Chondrocyte (in vitro differentiated cells): ENCODE measurements at places on chromosomes 3 and 15.

- DNase-seq = no peak
These were observed 116.9 kb downstream of the EPHA6 start for GRCh38 chr3:96931119-96931862.

GRCh38 chr3:135458541-135459322, 506.8 kb upstream of the PPP2R3A start:
- DNase-seq = no peak

DNA sequence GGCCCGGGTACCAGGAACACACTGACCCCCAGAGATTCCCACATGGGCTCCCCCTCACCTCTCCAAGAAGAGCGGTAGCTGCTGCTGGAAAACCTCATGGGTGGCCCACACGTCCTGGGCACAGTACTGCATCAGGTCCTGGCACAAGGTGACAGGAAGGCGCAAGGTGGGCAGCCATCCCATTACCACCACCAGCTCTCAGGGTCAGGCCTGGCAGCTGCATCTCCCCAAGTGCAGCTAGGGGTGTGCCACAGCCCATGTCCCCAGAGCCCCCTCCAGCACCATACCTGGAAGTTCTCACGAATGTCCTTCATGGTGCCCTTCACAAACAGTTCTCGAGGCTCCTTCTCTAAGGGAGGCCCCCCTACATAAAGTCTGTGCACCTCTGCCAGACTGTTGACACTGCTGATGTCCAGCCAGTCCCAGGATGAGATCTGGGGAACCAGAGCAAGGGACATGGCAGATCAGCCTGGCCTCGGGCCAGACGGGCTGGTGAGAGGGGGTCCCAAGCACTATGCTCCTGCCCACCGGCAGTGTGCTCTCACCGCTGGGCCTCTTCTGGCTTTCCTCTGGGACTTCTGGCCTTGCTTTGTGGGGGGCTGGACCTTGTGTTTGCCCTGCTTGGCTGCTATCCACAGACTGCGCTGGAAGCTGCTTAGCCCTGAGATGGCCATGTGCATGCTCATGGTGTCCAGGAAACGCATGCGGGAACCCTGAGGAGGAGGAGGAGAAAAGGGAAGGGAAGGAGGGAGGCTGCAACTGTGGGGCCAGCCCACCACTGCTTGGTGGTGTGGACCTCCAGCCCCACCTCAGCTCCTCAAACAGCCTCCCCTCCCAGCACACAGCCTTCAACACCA, 6.0 kb downstream of the POLG start:
- no peak for DNase-seq

- DNase-seq = no peak
These were observed 715.3 kb downstream of the NR2F2 start for GRCh38 chr15:97045666-97046421.

- no peak for DNase-seq
These were observed 15.5 kb upstream of the TNFAIP8L3 start for GRCh38 chr15:51110171-51110570.

DNA sequence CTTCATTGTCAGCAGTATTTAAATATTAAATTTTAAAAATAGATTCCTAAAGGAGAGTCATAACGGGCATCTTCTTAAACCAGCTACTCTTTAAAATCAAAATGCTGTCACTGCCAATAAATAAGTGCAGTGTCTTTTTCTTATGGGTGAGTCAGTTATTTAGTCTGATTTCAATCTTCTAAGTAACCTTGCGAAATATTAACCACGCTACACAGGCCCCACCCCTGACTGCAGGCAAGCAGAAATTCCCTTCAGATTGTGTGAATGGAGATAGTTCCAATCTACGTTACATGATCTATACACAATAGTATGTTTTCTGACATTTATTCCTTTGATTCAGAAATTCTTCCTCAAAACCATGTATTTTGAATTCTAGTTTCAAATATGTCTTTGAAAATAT, 141.5 kb downstream of the GADL1 start:
- no peak for DNase-seq

DNA sequence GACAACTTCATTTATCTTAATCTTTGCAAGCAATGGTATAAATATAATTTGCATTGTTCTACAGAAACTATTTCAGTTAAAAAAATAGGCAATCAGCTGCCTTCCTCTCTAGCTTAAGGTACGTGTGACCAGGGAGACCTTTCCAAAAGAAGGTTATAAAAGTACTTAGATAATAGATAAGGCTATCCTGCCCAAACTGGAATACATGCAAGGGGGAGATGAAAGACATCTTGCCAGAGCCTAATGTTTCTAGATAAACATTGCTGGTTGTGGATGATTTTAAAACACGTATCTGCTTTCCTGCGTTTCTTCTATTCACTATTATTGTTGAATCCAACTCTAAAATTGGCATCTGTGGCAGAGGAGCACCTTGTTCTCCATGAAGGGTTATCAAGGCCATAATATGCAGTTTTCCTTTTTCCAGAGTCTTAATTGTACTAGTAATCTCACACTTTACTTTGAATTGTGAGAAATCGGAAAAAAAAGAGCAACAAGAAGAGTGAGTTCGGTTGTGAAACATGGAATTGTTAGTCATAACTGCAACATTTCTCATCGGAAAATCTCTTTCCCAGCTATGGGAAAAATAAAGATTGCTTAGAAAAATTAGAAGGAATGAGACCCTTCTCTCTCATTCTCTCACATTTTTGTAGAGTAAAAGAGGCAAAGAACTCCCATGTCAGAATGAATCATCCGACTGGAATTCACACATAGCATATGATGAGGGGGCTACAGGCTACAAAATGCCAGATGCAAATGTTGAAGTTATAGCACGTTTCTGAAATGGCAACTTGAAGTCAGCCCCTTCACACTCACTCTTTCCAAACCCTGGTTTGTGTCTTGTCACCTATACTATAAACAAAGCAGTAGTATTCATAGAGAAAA, 936.1 kb upstream of the NR2F2 start:
- no peak for DNase-seq

DNA sequence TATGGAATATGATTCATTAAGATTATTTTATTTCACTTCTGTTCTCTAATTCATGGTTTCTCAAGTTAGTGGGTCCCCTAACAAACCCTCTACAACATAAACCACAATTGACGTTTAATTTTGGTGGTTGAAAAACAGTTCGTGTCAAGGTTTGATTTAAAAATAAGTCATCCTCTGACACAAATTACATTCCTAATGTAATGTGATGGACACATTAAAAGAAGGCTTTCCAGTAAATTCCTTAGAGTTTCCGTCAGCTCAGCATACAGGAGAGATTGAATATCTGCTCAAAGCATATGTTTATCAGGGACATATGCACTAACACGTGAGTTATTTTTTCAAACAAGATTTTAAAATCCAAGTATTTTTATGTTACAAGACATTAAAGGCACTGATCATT, 626.5 kb upstream of the ADAMTS9 start:
- DNase-seq = no peak

DNA sequence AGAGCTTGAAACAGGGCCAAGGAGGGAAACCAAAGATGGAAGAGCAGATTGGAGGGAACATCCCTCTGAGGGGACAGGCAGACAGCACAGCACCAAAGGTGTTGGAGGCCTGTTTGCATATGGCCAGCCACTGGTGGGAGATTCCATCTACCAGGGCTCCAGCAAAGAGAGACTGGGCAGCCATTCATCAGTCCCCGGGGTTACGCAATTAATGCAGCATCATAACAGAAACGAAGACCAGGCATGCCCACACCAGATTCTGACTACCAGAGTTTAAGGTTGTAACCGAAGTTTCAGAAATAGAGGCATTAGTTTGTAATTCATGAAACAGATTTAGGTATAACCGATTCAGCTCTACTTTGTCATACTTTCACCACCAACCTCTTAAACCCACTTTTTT, 58.1 kb downstream of the COL8A1 start:
- no peak for DNase-seq

- no peak for DNase-seq
These were observed 50.2 kb downstream of the TGM4 start for GRCh38 chr3:44924457-44925084.

GRCh38 chr3:119069725-119070124, 35.1 kb upstream of the IGSF11 start:
- DNase-seq = no peak

DNA sequence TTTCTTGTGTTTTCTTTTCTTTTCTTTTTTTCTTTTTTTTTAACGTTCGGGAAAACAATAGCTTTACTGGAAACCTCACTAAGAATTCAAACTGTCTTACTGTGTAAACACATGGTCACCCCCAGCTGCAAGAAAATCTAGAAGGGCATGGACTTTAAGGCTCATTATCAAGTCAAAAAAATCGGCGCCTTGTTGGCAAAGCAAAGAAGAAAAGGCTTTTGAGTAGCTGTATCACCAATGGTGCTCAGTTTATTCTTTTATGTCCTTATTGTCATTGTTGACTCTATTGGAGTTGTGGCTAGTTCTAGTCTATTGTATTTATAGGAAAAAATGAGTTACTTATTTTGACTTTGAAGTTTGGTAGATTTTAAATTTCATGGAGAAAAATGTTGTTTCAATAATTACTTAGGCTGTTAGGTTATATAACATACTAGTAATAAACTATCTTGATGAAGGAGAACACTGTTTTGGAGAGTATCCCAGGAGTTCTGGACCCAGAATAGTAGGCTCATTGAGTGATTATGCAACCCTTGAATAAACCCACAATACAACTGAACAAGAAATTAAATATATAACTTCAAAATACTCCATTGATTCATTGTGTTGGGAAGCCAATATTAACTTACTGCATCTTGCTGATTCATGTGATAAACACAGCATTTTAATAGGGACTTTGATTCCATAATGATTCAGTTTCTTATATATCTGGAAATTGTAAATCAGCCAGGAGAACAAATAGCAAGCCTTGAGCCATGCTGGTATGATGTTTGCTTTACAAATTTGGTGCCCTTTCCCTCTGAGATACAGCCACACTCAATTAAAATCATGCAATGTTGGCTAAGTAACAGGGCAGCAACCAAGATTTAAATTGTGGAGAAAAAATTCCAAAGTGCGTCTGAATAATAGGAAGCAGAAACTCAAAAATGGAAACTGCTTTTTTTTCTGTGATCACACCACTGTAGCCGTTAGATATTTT, 27.8 kb upstream of the GOLIM4 start:
- no peak for DNase-seq

DNA sequence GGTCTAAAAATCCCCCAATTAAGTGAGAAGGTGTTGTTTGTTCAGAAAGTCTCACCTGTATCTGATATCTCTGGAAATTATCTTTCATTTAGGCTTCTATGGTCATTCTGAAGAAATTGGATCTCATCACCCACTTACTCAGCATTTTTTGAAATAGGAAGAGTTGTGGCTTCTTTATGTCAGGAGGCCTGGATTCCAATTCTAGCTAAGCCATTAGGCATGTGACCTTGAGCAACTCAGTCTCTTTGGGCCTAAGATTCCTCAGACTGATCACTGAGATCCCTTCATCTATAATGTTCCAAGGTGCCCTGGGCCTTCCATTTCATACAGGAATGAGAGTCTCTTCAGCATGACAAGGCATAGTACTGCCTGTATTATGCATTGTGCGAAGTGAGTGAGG, 70.3 kb downstream of the ARHGEF26 start:
- DNase-seq = no peak
